ENCODE measurements at places on chromosomes 13 and 19.

- no peak for DNase-seq
Measured at GRCh38 chr13:24281188-24282008, 28.0 kb upstream of the C1QTNF9 start.

GRCh38 chr13:110408286-110408685 is 101.2 kb downstream of the COL4A2 start:
- DNase-seq, result no peak

- DNase-seq, result no peak
Measured at GRCh38 chr13:61029064-61029463, 386.6 kb downstream of the PCDH20 start.

- no peak for DNase-seq
Measured at GRCh38 chr13:88246239-88246638, 575.1 kb downstream of the SLITRK5 start.

GRCh38 chr19:44857837-44858236 is 11.7 kb downstream of the NECTIN2 start:
- DNase-seq, result no peak

DNA sequence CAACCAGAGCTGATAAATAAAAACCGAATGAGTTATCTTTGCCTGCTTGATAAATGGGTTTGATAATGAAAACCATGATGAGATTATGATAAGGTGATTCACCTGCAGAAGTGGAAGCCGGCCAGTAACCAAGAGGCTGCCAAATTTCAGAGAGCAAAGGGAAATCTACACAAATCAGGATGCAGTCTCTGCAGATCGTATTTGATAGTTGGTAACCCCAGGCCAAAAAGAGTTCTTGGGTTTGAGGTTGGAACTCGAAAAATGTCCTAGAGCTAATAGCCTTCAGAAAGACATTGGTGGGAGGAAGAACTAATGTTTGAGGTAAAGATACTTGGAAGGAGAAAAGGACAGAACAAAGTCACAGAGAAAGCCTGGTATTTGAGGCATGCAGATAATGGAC is 9.6 kb upstream of the LATS2 start:
- no peak for DNase-seq

DNA sequence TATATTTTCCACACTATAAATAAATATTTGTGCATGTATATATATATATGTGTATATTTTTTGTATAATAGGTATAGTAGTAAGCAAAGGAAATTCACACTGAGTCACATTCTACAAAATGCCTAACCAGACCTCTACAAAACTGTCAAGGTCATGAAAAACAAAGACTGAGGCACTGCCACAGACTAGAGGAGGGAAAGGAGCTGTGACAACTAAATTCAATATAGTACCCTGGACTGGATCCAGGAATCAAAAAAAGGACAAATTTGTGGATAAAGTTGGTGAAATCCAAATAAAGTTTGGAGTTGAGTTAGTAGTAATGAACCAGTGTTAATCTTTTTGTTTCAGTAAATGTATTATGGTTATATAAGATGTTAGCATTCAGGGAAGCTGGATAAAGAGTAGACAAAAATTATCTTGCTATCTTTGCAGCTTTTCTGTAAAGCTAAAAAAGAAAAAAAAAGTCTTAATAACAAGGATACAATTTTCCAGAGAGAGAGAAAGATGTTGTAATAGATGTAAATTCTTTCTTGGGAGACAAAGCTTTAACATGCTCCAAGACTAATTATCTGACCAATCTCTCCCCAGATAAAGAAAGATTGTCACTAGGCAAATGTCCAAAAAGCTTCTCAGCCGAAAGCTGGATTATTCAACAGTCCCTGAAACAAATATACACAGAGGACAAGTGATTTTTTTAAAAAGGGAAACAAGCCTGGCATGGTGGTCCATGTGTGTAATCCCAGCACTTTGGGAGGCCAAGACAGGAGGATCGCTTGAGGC is 19.1 kb downstream of the SYDE1 start:
- DNase-seq, result no peak

GRCh38 chr13:45055198-45055901 is 65.0 kb upstream of the GTF2F2 start:
- no peak for DNase-seq

DNA sequence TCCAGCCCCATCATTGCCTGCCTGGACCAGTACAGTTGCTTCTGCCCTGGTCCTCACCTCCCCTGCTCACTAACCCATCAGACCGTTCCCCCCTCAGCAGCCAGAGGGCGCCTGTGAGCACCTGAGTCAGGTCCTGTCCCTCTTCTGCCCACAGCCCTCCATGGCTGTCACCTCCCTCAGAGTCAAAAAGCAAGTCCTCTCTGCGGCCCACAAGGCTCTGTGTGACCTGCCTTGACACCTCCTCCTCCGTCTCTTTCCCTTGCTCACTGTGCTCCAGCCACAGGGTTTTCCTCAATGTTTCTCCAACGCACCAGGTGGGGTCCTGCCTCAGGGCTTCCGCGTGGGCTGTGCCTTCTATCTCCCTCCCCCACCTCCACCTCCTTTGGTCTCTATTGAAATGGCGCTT is 29.4 kb upstream of the PTPRS start:
- DNase-seq, result no peak

GRCh38 chr19:39924389-39924788 is 10.0 kb downstream of the FCGBP start:
- no peak for DNase-seq

GRCh38 chr19:10654610-10655456 is 687 bp downstream of the ILF3 start:
- DNase-seq, result peak; percentile 41

DNA sequence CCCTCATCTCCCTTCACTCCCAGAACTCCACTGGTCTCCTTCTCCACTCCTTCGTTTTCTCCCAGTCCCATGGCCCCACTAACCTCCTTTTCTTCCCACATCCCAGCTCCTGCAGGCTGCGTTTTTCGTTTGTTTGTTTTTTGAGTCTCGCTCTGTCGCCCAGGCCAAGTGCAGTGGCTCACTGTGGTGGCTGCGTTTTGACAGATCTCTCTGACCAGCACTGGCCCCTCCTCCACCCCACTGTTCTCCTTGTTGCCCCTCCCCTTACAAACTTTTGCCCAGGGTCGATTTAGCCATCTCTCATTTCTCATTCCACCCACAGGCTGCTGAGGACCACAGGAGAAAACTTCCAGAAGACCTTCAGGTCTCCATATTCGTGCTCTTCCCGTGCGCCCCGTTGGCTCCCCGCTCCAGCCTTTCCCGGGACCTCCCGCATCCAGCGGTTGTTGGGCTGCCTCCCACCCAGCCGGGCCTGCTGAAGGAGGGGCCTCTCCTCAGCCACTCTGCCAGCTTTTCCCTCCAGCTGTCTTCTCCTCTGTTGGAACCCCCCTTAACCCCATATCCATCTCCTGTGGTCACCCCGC is 40.6 kb upstream of the GJB6 start:
- no peak for DNase-seq

DNA sequence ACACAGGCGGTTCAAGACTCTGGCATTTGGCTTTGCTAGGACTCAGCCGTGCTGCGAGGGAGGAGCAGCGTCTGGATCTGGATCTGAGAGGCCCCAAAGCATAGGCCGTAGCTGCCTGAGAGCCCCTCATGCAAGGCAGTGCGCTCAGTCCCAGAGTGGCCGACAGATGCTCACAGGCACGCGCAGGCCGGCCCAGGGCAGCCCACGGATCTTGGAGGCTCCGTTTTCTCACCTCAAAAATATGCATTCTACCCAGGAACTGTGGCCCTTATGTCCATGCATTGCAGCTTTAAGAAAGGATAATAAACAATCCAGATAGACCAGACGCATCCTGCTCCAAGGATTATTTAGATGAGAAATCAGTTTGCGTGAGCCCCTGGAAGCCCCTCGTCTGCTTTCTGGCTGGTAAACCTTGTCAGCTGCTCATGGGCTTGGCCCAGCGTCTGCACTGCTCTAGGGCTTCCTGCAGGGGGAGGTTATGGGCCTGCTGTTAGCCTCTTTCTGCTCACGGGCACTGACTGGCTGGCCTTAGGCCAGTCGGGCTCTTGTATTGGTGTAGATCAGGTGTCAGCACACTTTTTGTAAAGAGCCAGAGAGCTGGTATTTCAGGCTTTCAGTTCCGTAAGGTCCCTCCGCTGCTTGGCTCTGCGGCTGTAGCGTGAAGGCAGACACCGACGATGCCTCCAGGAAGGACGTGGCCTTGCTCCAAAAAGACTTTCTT is 24.2 kb downstream of the TEX29 start:
- DNase-seq, result no peak

DNA sequence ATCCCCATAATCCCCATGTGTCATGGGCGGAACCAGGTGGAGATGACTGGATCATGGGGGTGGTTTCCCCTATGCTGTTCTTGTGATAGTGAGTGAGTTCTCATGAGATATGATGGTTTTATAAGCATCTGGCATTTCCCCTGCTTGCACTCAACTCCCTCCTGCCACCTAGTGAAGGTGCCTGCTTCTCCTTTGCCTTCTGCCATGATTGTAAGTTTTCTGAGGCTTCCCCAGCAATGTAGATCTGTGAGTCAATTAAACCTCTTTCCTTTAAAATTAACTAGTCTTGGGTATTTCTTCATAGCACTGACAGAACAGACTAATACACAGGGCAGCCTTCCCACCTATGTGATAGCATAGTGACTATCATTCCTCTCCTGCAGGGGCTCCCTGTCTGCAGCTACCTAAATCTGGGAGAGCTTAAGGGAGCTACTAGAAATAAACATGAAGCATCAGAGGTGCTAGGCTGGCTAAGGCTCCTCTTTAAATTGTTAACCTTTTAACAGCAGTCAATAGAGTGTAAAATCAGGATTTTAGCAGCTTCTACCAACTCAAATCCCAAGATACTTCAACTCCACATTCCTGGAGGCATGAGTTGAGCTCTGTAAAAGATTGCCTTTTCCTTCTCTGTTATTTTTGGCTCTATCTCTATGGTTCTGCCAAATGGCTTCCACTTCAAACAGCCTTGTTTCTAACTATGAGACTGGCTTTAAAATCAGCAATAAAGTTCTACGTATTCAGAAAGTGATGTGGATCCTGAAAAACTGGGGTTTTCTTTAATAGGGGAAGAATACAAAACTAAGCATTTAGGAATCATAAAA is 112.3 kb downstream of the VWA8 start:
- DNase-seq, result no peak

DNA sequence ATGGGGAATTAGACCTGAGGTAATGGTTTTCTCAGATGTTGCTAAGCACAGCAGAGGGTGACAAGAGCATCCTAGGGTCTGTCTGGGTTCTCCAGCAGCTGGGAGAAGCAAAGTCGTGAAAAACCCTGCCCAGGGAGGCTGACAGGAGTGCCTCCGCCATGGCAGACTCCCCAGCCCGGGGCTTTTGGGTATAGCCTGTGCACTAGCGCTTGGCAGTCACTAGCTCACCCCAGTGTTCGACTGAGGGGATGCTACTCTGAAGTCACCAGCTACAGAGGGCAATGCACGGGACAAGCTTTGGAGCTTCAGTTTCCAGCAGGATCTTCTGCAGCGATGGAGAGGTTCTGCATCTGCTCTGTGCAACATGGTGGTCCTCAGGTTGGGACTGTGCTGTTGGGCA is 87.5 kb downstream of the ING1 start:
- DNase-seq, result no peak

- DNase-seq, result no peak
Measured at GRCh38 chr13:64248371-64249065, 2832.9 kb upstream of the PCDH20 start.

- DNase-seq, result no peak
Measured at GRCh38 chr19:39413272-39413910, 922 bp downstream of the PLEKHG2 start.

DNA sequence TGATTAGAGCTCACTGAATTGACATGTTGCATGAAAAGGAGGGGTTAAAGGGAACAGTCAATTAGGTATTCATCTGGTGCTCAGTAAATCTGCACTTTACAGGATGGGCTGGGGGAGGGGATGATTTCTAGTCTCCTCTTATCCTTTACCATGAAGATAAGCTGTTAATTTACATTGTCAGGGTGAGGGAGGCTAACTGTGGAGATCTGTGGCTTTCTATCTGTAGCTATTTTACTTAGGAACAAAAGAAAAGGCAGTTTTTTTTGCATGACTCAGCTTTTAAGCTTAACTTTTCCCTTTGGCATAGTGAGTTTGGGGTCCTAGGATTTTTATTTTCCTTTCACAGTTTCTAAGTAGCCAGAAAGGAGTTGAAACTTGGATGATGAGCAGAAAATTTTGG is 253.3 kb downstream of the LMO7 start:
- no peak for DNase-seq

DNA sequence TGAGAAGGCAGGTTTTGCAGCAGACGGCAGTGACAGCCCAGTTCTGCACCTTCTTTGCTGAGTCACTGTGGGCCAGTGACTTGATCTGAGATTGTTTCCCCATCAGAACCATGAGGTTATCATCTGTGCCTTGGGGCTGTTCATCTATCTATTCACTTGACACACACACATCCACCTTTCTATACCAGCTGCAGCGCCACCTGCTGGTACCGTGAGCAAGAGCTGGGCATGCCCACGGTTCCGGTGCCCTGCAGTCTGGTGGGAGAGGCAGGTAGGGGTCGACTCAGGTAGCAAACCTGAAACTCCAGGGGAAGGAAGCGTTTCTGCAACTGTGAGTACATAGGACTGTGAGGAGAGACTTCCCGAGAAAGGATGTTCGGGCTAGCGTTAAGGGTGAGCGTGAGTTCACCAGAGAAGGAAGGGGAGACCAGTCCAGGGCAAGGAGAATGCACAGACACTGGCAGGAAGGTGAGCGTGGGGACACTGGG is 7.5 kb upstream of the LIN7B start:
- peak; percentile 47 for DNase-seq

DNA sequence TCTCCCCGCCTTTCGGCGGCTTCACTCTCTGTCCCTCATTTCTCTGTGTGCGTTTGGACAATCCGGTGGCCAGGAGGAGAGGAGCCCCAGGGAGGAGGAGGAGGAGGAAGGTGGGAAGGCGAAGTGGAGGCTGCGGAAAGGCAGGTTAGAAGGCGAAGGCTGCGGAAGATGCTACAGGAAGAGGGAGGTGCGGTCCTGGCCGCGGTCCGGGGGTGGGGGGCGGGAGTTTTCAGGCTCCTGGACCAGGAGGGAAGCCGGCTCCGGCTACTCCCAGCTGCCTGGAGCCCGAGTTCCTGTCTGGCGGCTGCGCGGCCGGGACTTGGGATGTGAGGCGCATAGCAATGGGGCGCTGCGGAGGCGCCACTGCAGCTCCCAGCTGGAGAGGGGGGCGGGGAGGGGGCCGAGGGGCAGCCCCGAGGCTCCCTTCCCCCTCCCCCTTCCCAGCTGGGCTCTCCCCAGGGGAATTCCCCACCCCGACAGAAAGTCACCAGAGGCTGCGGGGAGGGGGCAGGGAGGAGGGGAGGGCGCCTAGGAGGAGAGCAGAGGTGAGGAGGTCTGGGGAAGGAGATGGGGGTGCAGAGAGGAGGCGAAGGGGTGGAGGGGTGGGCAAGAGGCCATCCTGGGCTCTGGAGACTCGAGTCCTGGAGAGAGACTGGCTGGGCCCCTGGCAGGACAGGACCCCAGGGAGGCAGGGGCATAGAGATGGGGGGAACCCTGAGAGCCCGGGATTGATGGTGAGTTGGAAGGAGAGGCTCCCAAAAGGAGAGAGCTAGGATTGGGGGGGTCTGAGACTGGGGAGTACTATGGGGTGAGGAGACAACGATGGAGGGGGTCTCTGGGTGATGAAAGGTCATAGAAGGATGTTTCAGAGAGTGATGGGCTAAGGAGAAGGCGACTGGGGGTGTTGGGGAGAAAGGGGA is 2.0 kb downstream of the LRRC4B start:
- no peak for DNase-seq

GRCh38 chr19:7679771-7680605 is 645 bp upstream of the TRAPPC5 start:
- DNase-seq, result no peak

GRCh38 chr13:27138457-27139093 is 33.0 kb downstream of the USP12 start:
- no peak for DNase-seq
